Astrocyte (in vitro differentiated cells and primary cell): ENCODE measurements at places on chromosomes 7 and 10. TPM values are rescaled to one million over a fixed set of nuclear protein-coding genes. Genes with fewer than 3 reads are reported as not detected.

- H3K4me1 ChIP-seq = peaks cover 21% of the 10 kb centered on the region
- no peak for DNase-seq
- no peaks in the 10 kb centered on the region for H3K36me3 ChIP-seq
These were observed 3.6 kb downstream of the PKD1L1 start for GRCh38 chr7:47944536-47945260.

The ZPBP gene
- total RNA-seq = not detected in 2 replicates

The C7orf33 gene
- not detected in 2 replicates for total RNA-seq

- DNase-seq = peak; percentile 66
- H3K4me1 ChIP-seq = peaks cover 16% of the 10 kb centered on the region
- H3K4me3 ChIP-seq = peak overlapping the region; percentile 40
- H3K27ac ChIP-seq = no peak overlapping the region
- no peaks in the 10 kb centered on the region for H3K27me3 ChIP-seq
These were observed 6.0 kb downstream of the PARD3 start for GRCh38 chr10:34808801-34809745.

DNA sequence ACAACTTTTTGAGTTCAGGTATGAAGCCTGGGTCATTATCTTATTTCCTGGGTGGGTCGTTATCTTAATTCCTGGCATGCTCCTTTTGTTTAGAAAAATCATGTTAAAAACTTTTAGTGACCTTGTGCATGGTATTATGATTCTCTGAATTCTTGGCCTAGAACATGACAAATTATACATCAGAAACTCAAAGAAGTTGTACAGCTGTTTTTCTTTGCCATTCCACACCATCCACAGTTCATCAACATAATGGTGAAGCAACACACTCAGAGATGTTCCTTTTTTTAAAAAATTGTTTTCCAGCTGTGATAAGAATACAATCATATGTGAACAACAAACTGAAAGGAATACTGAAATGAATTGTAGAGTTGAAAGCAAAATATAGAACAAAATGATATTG is 149.2 kb upstream of the SEMA3D start:
- no peaks in the 10 kb centered on the region for H3K4me1 ChIP-seq
- H3K27me3 ChIP-seq = no peaks in the 10 kb centered on the region
- no peak for DNase-seq
- no peaks in the 10 kb centered on the region for H3K36me3 ChIP-seq
- H3K4me3 ChIP-seq = no peak overlapping the region

The GPR26 gene
- total RNA-seq = 0.09 TPM in 1 of 2 replicates, not detected in the other

GRCh38 chr10:46052791-46053375 is 6.8 kb upstream of the MSMB start:
- no peak overlapping the region for H3K27ac ChIP-seq
- H3K27me3 ChIP-seq = peaks cover 5% of the 10 kb centered on the region
- no peak overlapping the region for H3K4me3 ChIP-seq
- H3K36me3 ChIP-seq = no peaks in the 10 kb centered on the region
